Activated CD8-positive, alpha-beta memory T cell treated with anti-CD3 and anti-CD28 coated beads for 1 hour (primary cell): ENCODE measurements at places on chromosomes 12 and 14.

- no peak for DNase-seq
Observed at GRCh38 chr14:71536015-71536740, 396.1 kb upstream of the RGS6 start.

GRCh38 chr12:96007729-96008128, 11.6 kb upstream of the HAL start:
- no peak for DNase-seq

DNA sequence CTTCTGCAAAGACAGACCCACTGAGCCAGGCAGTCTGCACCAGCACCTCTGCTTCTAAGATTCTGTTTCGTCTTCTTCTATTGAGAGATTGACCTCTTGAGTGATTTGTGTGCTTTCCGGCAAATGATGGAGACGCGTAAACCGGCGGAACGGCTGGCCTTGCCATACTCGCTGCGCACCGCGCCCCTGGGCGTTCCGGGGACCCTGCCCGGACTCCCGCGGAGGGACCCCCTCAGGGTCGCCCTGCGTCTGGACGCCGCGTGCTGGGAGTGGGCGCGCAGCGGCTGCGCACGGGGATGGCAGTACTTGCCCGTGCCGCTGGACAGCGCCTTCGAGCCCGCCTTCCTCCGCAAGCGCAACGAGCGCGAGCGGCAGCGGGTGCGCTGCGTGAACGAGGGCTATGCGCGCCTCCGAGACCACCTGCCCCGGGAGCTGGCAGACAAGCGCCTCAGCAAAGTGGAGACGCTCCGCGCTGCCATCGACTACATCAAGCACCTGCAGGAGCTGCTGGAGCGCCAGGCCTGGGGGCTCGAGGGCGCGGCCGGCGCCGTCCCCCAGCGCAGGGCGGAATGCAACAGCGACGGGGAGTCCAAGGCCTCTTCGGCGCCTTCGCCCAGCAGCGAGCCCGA, 703 bp downstream of the ASCL4 start:
- DNase-seq: no peak

GRCh38 chr14:104405360-104406226, 174.0 kb upstream of the C14orf180 start:
- no peak for DNase-seq

- no peak for DNase-seq
Observed at GRCh38 chr14:75800792-75801191, 139.7 kb downstream of the TTLL5 start.

- DNase-seq: no peak
Observed at GRCh38 chr12:94714378-94715114, 64.2 kb upstream of the TMCC3 start.

- no peak for DNase-seq
Observed at GRCh38 chr12:69657376-69658137, 41.5 kb downstream of the BEST3 start.

DNA sequence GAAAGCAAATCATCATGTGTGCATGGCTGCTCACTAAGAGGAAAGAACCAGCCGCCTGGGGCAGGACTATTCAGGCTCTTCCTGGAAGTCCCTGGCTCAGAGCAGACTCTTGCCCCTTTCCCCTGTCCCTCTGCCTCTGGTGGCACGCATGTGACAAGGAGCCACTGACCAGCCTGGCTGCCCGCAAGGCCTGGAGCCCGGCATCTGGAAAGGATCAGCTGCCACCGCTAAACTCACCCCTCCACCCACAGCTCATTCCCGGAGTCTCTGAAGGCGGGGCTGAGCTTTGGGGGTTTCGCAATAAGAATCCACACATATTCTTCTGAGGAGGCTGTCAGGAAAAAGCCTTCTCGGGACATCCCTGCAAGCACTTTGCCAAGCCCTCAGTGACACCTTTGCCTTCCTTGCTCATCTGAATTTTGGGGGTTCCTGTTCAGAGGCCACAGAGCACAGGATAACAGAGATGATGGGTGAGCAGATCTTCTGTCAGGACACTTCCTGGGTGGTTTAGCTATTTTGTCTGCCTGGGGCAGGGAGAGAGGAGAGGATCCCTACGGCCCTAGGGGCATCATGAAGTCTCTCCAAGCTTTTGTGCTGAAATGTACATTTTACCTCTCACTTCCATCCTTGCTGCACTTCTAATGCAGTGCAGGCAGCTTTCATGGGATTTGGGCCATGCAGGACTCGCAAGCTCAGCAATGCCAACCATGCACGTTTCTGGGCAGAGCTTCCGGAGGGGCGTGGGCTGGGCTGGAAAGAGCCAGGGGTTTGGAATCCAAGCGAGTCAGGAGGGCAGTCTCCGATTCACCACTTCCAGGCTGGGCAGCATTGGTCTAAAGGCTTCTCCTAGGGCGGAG, 124.8 kb upstream of the MAP1LC3B2 start:
- no peak for DNase-seq

- DNase-seq: no peak
Observed at GRCh38 chr12:84637926-84638325, 274.7 kb downstream of the SLC6A15 start.

DNA sequence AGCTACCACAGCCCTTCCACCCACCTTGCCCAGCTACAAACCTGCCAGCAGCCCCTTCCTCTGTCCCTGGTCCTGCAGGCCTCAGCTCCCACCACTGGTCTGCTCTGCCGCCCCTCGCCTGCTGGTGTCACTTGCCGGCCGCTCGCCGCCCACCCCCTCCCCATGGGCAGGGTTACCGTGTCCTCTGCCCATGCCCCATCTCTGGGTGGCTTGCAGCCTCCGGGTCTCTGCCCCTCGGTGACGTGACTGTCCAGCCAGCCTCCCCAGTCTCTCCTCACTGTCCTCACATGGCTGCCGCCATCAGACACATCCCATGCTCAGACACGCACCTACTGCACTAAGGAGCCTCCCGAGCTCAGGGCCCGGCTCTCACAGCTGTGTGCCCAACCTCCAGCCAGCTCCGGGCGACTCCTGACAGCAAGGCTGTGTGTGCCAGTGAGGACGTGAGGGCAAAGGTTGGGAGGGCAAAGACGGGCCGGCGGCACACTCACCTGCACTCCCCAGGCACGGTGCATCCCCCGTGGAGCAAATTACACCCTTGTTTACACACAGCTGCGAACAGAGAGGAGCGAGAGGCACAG, 13.4 kb downstream of the JAG2 start:
- no peak for DNase-seq
